Psoas muscle (tissue), 8 donors: ENCODE measurements at places on chromosomes 6 and 20. TPM values are rescaled to one million over a fixed set of nuclear protein-coding genes. Genes with fewer than 3 reads are reported as not detected.

The HLA-DRB5 gene
- polyA plus RNA-seq: 0.25 TPM

The CCN2 gene
- 4.1 TPM for polyA plus RNA-seq

The PAK5 gene
- 0.01 TPM for polyA plus RNA-seq

The PLAGL2 gene
- polyA plus RNA-seq: 2.3 TPM

The AVP gene
- polyA plus RNA-seq: not detected

The GRIK2 gene
- 0.60 TPM for polyA plus RNA-seq

DNA sequence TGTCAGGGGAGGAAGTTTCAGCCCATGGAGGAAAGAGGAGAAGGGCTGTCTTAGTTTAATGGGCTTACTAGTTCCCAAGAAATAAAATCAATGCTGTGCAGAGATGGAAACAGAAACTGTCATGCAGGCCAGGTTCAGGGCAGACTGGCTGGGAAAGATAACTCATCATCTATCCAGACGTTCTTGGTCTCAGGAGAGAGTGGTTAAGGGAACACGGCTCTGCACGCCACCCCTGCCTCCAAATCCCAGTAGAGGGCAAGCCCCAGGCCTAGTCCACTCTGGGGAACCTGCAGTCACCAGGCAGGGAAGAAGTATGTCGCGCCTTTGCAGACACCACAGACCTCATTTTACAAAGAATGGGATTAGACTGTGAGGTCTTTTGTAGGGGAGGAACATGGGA, 12.5 kb downstream of the ALDH8A1 start:
- DNase-seq: no peak

GRCh38 chr20:63423751-63424150, 48.7 kb downstream of the KCNQ2 start:
- no peak for DNase-seq

- peak; percentile 68 for DNase-seq
Measured at GRCh38 chr6:29631860-29632731, 887 bp downstream of the GABBR1 start.

- DNase-seq: no peak
Measured at GRCh38 chr6:170366248-170366960, 59.8 kb downstream of the FAM120B start.

DNA sequence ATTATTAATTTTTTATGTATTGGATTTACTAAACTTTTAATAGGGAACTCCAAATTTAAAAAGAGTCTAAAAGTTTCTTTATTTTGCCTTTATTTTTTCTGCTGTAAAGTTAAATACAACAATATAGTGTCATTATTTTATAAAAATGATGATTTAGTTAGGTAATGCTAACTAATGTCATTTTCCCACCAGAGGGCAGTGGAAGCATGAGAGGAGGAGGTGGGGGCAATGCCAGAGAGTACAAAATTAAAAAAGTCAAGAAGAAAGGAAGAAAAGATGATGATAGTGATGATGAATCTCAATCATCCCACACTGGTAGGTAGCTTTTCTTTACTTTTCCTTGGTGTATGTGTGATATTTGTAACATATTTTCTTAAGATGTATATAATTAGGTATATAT, 20.2 kb upstream of the FHL5 start:
- no peak for DNase-seq

GRCh38 chr20:20953738-20954618, 152.2 kb downstream of the LINC00237 start:
- DNase-seq: no peak

GRCh38 chr20:6887966-6888365, 120.5 kb downstream of the BMP2 start:
- DNase-seq: no peak

DNA sequence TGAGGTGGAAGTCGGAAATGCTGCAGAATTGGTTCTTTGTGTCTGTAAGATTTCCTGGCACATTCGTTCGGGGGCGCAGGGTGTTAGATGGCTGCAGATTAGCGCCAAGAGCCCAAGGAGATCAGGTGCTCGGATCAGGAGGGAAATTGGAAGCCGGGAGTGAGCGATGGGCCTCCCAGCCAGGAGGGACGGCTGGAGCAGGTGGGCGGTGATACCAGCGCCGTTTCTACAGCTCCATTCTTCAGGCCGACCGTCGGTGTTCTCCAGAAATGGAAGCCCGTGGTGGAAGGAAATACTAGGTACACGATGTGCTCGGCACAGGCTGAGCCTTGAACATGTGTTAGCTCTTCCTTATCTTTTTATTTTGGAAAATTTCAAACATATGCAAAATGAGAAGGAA, 6.5 kb downstream of the SIRPA start:
- no peak for DNase-seq

GRCh38 chr20:60300374-60300773, 342.2 kb downstream of the CDH26 start:
- DNase-seq: no peak

- no peak for DNase-seq
Measured at GRCh38 chr6:38782616-38783015, 67.5 kb downstream of the DNAH8 start.

DNA sequence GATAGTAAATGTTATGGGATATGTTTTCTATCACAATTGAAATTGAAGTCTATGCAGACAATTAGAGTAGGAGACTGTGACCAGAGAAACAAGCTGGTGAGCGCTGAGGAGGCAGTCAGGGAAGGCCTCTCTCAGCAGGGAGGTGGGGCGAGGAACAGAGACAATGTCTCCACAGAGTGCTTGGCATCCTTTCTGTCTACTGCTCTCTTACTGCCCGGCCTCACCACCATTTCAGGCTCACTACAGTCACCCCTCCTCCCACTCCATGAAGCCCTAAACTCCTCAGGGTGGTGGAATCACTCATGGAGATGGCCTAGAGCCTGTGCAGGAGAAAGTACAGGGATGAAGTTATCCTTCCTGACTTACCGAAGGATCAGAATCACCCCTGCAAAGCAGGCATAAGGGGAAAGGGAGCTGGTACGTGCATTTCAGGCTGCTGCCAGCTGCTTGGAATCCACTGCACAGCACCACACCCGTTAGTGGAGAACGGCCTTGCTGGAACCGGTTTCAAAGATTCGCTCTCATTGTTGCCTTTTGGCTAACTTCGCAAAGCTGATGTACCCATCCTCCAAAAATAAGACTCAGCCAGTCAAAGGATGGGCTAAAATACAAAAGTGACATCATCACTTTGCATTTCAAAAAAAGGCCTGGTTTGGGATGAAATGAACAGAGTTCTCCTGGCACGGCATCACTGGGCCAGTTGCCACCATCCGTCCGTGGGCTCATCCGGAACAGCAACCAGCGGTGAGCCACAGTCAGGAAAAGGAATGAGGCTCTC, 67.3 kb downstream of the SLC22A23 start:
- DNase-seq: peak; percentile 77

GRCh38 chr6:116579143-116579542, 7.8 kb downstream of the RWDD1 start:
- no peak for DNase-seq

DNA sequence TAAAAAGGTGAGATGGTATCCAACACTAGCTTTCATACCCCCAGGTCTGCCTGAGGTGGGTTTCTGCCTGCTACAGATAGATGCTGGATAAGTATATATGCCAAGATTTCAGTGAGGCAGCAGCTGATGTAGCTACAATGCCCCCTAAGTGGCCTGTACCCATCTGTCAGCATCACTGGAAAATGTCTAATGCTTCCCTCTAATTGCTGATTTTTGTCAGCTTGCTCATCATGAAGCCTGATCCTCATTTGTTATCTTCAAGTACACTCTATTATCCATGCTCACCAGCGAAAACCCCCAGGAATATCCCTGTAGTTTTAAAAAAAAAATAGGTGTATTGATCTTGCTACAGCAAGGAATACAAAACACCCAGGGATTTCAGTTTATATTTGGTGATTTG, 32.2 kb downstream of the OPRM1 start:
- no peak for DNase-seq

DNA sequence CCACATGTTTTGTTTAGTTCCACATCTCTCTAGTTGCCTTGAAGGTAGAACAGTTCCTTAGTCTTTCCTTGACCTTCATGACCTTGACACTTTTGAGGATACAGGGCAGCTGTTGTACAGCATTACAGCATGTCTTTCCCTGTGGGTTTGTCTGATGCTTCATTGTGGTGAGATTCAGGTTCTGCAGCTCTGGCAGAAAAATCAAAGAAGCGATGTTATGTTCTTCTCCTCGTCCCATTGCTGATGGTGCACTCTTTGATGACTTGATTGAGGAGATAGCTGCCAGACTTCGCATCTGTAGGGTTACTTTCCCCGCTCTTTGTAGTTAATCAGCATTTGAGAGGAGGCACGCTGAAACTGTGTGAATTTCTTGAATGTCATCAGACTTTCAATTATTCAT, 12.0 kb downstream of the CEBPB start:
- no peak for DNase-seq

GRCh38 chr20:23127506-23128279, 41.6 kb upstream of the CD93 start:
- no peak for DNase-seq
